ENCODE measurements at places on chromosomes 12 and 14.

DNA sequence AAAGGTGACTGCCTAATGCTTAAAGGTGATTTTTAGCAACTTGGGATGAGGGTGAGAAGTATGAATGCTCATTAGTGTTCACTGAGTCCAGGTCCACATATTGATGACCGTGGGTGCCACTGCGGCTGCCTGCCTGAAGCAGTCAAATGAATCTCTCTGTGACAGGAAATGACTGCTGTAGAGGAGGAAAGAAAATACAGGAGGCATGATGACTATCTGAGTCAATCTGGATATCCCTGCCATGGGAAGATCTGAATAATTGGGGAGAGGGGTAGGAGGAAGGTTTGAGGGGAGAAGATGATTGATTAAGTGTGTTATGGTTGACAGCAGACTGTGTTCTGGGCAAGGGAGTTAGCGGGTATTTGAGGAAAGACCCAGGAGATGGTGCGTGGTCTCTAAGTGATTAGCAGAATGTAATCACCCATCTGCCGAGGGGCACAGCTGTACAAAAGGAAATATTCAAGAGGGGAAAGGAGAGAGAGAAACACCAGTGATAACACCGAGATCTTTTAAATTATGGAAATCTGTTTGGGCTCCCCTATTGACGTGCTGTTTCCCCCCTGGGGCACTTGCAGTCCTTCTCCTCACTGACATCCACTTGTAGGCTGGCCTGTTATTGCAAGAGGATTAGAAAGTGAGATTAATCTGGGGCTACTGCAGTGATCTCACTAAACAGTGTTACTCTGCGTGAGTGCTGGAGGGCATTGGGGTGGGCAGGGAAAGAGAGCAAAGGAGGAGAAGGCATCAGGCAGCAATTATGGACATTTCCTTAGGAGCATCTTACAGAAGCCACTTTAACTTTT is 97.7 kb downstream of the AKAP6 start:
- no peak for DNase-seq

DNA sequence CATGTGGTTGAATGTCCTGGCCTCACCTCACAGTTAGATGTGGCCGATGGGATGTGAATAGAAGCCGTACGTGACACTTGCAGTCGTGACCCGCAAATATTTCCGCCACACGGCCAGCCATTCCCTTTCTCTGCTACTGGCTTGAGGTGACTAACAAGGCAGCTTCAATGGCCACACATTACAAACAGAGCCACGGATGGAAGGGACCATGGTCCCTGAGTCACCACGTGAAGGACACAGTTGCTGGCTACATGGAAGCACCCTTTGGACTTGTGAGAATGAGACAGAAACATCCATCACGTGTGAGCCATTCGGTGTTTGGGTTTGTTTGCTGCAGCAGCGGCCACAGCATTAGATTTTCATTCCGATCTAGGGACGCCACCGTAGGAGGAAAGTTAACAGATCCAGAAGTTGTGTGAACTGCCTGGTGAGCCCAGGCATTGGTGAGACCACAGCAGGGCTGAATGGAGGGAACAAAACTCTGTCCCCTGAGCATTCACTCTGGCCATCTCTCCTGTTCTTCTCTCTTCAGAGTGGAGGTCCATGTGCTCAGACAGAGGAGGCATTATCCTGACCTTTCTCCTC is 33.5 kb upstream of the ADGRD1 start:
- DNase-seq, result no peak

DNA sequence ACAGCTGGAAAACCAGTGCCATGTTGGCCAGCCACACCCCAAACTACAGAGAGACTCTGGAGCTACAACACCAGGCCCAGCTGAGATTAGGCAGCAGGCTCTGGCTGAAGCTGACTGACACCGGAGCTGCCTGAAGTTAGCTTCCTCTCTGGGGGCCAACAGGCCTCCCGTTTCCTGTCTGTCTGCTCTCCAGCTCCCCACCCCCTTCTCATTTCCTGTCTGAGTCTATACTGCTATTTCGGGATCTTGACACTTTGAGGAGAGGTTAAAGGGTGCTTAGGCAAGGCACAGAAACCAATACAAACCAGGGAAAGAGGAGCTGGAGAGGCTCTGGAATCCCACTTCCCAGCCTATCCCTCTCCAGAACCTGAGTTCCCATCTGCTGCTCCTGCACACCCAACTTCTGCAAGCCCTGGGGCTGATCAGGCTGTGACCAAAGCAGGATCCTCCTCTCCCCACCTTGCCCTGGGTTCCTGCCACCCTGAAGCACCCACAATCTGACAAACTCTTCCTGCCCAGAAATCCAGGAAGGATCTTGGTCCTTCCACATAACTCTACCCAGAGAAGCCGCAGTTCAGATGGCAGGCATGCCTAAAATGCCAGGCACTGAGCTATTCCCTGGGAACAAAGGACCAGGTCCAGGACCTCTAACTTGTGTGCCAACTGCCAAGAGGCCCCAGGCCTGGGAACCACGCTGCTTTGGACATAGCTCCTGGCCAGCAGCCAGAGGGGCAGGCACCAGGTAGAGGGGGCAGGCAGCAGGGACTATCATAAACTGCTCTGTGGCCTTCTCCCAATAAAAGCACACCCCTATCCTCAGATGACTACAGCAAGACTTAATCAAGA is 39.9 kb downstream of the PRPF40B start:
- no peak for DNase-seq

GRCh38 chr14:57746563-57746962 is 119.3 kb downstream of the SLC35F4 start:
- no peak for DNase-seq

DNA sequence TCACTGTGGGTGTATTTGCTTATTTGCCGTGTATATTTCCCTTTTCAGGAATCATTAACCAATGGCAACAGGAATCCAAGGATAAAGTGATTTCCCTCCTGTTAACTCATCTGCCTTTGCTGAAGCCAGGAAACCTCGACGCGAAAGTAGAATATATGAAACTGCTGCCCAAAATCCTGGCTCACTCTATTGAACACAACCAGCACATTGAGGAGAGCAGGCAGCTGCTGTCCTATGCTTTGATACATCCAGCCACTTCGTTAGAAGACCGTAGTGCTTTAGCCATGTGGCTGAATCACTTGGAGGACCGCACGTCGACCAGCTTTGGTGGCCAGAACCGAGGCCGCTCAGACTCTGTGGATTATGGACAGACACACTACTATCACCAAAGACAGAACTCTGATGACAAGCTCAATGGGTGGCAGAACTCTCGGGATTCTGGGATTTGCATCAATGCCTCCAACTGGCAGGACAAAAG is 135.1 kb downstream of the SAMD4A start:
- no peak for DNase-seq

- peak; percentile 5 for DNase-seq
Observed at GRCh38 chr14:101065696-101066694, 162.5 kb upstream of the RTL1 start.

GRCh38 chr14:77208291-77208978 is 26.8 kb downstream of the TMEM63C start:
- DNase-seq, result no peak

- DNase-seq, result no peak
Observed at GRCh38 chr12:89883630-89884389, 175.2 kb upstream of the ATP2B1 start.

DNA sequence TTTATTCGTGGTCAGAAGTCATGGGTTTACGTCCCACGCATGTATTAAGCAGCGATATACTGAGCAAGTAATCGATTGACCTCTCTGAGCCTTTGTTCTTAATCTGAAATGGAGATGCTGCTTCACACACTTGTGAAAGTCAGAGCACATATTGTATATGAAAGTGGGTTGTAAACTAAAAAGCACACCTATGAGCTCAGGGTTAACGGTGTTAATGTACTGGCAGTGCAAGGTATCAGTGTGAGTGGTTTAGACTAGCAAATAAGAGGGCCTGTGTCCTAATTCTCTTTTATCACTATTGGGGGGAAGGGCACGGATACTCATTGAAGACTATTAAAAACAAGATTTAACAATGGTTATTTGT is 676 bp downstream of the MRPL42 start:
- DNase-seq, result no peak

DNA sequence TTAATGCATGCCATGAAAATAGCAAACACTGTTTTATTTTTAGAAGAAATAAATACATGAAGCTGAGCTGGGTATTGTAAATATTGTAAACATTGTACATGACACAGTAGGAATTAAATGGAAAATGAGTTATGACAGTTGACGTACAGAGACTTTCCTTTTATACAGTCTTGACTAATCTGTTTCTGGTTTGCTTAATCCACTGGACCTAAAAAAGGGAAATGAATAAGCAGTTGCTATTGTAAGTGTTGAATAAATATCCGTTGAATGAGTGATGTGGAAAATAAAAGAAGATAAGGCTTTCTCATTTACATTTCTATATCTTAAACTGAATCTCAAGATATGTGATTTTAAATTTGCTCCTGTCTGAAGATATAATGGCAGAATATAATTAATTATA is 15.0 kb downstream of the PMCH start:
- no peak for DNase-seq
